ENCODE measurements at places on chromosomes 5 and 9. TPM values are rescaled to one million over a fixed set of nuclear protein-coding genes. Genes with fewer than 3 reads are reported as not detected.
A peak's percentile ranks its signal among the peaks of the same experiment; 100 is the strongest.

The CSF2 gene
- 164 TPM for total RNA-seq

GRCh38 chr5:7576023-7576715 is 180.2 kb downstream of the ADCY2 start:
- no peak for DNase-seq

DNA sequence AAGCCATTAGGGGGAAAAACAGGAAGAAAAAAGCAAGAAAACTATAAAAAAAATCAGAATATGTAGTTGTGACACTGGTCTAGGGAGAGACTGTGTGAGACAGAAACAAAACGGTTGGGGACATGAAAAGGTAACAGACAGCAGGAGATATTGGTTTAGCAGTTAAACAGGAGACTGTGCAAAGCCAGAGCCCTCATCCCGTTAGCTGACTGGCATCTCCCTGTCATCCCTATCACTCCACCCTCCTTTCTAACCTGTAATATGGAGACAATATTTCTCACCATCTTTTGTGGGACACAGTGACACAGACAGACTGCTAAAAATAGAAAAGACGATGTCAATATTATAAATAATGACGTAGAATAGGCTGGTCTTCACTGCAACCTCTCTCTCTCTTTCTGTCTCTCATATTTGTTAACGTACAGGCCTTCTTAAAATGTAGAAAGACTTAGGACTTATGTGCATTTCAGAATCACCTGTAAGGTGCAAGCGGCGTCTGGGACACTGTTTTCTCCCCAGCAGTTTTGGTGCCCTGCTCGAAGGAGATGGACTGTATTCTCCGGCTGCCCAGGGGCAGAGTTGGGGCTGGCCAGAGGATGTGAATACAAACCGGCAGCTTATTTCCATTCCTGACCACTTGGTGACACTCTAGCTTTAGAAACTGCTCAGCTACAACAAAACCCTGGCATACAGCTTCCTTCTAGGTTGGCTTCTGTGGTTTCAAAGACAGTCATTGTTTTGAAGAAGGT is 190.6 kb downstream of the MAT2B start:
- no peak for DNase-seq

GRCh38 chr5:8600843-8601242 is 731.9 kb downstream of the MTRR start:
- DNase-seq, result no peak

- DNase-seq, result peak; percentile 49
These were observed 642 bp downstream of the SV2C start for GRCh38 chr5:76083555-76084495.

The MVB12B gene
- total RNA-seq, result 39.2 TPM

The CDO1 gene
- total RNA-seq, result 0.30 TPM

DNA sequence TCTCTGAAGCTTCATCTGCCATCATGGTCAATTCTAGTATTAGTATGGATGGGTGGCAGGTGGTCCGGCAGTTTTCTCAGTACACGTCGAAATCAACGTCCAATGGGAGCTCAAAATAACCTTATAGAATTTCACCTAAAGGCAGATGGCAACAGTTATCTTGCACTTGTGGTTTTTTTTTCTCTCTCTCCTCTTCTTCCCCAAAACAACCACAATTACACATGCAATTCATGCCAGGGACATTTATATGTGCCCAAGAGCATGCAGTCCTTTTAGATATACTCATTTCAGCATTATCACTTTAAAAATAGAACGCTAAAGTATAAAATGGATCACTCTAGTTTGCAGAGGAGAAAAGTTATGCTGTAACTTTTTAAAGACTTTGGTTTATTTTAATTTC is 1428.9 kb upstream of the WWC1 start:
- no peak for DNase-seq

The C5orf22 gene
- total RNA-seq, result 26.6 TPM

The CD274 gene
- 8.3 TPM for total RNA-seq

DNA sequence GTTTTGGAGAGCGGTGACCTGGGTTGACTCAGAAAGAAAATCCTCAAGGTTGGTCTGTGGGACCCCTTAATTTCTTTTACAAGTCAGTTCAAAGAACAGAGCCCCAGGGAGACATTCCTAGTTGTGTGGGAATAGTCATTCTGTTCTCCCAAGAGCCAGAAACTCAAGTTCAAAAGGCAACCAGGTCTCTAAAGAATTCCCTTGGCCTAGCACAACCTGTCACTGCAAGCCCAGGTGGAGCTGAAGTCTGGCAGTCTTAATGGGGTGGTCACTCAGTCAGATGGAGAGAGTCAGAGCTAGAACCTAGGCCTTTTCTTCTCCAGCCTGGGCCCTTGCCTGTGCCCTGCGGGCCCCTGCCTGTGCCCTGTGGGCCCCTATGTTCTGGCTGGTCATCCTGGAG is 37.5 kb upstream of the CDKN2AIPNL start:
- DNase-seq, result no peak

DNA sequence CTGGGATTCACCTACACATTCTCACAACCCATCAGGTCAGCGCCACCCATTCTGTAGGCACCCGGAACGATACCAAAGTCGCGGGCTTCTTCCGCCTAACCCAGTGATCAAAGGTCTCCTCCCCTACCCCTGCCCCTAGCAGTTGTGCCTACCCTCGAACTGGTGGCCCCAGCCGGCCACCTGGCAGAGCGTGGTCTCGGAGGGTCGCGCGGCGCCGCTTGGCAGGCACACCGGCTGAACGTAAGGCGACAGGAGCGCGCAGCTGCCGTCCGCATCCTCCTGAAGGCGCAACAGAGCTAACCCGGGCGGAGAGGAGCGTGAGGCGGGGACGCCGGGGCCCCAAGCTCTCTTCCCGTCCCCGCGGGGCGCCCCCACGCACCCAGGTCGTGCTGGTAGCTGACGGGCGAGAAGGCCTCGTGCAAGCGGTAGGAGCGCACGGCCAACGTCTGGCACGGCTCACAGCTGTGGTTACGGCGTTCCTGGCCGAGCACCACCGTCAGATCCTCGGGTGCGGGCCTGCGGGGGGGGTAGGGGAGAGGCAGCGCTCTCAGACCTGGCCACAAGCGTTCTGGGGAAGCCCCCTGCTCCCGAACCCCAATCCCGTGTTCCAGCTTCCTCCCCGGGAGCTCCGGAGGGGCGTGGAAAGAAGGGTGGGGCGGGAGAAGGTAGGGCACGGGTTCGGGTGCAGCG is 2.8 kb upstream of the PFN3 start:
- peak; percentile 68 for DNase-seq

DNA sequence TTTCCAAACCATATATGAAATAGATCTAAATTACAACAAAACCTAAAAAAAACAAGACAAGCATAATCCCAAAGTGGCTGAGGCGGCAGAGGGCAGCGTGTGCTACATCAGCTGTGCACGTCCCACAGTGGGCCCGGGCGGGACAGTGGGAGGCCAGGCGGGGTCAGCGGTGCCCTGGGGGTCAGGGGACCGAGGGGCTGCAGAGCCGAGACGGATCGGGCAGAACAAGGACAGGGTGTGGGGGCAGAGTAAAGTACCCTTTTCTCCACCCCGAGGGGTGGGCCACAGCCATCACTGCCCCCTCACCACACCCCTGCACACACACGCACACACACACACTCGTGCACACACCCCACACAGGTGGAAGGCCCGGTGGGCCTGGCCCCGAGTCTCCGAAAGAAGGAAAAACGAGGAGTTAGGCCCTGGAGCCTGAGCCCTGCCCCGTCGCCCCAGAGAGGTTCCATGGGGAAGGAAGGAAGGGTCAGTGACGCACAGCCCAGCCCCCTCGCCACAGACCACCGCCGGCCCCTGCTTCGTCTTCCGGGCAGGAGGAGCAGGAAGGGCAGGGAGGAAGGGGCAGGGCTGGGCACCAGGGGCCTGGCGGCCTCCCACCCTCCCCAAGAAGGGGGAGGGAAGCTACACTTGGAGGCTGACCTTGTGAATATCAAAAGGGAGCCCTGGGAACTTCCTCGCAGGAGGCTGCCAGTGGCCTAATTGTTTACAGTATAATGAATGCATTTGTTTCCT is 49.6 kb upstream of the UBAC1 start:
- DNase-seq, result no peak

GRCh38 chr9:121242959-121243346 is 25.0 kb upstream of the GSN start:
- DNase-seq, result no peak

- DNase-seq, result no peak
These were observed 35.5 kb downstream of the RFK start for GRCh38 chr9:76358628-76359280.

GRCh38 chr5:73496984-73497457 is 1.2 kb upstream of the BTF3 start:
- DNase-seq, result no peak

DNA sequence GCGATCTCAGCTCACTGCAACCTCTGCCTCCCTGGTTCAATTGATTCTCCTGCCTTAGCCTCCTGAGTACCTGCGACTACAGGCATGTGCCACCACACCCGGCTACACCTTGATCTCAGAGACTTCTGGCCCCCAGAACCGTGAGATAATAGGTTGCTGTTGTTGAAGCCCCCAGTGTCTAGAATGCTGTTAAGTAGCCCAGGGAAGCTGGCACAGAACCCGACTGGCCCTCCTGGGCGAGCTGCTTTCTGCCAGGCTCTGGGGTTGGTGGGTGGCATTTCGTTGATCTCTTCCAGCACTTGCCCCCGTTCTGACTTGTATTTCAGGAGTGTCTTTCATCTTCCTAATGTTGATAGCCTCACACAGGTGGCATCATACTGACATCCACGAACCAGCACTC is 807.1 kb downstream of the CDH9 start:
- DNase-seq, result no peak

DNA sequence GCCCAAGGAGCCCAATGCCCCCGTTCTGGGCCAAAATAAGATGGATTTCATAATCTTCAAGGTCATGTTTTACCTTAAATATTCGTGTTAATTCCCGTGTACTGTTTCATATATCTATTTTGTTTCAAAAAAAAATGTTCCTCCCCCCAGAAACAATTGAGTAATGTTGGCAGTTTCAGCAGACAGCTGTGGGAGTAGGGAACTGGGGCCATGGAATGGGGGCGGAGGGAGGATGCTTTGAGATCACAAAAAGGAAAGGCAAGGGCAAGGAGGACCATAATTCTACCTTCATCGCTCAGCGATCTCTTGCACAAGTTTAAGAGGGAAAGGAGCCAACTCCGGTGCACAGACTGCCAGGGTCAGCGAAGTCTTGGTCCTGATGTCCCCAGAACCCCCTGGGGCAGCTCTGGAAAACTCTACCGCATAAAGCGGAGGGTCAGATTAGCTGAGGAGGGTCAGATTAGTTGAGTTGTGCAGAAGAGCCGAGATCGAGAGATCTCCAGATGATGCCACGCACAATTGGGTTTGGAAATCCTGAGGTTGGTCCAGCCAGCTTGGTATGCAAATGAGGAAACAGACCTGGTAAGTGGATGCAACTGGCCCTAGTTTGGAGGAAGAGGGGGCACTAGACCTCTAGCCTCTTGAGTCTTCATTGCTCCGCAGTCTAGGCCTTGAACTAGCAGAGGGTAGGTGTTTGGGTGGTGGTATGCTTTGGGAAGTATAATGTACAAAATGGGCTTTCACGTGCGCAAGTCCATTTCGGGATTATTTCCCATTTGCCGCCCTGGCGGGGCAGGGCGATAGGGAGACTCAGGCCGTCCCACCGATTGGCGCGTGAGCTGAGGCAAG is 24.0 kb downstream of the CDKN2A start:
- no peak for DNase-seq

- no peak for DNase-seq
These were observed 6.5 kb downstream of the GAS1 start for GRCh38 chr9:86940774-86941173.

The CD74 gene
- total RNA-seq, result 1,561 TPM

The PTCD2 gene
- total RNA-seq, result 10.6 TPM

DNA sequence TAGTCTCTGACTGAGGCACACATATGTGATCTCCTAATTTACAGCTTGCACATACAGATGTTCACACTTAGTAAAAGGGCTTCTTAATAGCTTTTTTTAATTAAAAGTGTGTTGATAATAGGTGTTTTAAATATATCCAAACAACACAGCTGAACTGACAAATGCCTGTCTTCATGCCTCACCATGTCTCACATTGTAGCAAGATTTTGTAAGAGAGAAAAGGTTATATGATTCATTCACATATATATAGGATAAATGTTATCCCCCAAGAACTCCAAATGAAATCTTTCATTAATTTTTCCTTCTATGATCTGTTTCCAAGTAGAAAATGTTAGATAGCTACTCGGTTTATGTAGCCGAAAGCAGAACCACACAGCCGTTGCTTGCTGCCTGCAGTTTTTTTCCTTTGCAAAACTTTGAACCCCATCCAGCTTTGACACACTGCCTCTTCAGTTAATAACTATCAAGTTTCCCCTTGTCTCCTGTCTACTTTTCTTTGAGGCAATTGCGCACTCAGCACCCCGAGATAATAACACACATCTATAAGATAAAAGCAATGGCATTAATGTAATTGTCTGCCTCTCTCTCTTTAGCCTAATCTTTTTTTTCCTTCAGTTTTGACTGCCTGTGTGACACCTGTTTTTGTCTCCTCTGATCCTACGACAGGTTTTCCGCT is 299.2 kb downstream of the BNC2 start:
- DNase-seq, result no peak

The LAMC3 gene
- total RNA-seq, result not detected

The WNT8A gene
- not detected for total RNA-seq

The GABBR2 gene
- total RNA-seq, result not detected

The SH3RF2 gene
- total RNA-seq, result not detected

The NR2F1-AS1 gene
- total RNA-seq, result not detected

The BDP1 gene
- total RNA-seq, result 37.9 TPM

DNA sequence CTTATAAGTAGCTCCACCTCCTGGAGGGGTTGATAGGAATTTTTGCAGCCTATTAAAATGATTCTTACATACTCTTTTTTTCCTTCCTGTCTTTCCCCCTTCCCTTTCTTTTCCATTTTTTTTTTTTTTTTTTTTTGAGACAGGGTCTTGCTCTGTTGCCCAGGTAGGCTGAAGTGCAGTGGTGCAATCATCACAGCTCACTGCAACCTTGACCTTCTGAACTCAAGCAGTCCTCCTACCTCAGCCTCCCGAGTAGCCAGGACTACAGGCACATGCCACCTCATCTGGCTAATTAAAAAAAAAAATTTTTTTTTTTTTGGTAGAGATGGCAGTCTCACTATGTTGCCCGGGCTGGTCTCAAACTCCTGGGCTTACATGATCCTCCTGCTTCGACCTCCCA is 4.3 kb upstream of the TBC1D2 start:
- no peak for DNase-seq

DNA sequence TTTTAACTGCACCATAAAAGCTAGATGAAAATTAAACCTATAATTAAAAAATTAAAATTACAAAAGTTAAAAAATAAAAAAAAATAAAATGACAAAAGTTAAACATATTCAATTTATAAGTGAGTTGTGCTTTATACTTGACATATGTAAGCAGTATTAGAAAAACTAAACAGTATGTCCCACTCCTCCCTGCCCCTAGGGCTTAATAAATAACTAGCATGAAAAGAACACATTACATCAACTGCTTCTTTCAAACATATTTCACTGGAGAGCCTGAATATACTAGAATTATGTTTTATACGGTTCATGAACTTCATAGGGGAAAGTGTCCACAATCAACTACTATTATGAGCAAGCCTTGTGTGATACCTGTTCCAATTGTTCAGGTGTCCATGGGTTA is 47.6 kb downstream of the ECPAS start:
- no peak for DNase-seq

The MYO10 gene
- total RNA-seq, result not detected

All from activated CD8-positive, alpha-beta memory T cell treated with anti-CD3 and anti-CD28 coated beads, Interleukin-2, amount 10 ng/mL, durations not matched to agents 7 days and 5 days (primary cell).